ENCODE measurements at places on chromosomes 4 and X. TPM values are rescaled to one million over a fixed set of nuclear protein-coding genes. Genes with fewer than 3 reads are reported as not detected.

The BEND4 gene
- 0.29 TPM for total RNA-seq

The ZNF157 gene
- total RNA-seq = 2.4 TPM

The HTN1 gene
- total RNA-seq = not detected

The KCTD8 gene
- 3.9 TPM for total RNA-seq

DNA sequence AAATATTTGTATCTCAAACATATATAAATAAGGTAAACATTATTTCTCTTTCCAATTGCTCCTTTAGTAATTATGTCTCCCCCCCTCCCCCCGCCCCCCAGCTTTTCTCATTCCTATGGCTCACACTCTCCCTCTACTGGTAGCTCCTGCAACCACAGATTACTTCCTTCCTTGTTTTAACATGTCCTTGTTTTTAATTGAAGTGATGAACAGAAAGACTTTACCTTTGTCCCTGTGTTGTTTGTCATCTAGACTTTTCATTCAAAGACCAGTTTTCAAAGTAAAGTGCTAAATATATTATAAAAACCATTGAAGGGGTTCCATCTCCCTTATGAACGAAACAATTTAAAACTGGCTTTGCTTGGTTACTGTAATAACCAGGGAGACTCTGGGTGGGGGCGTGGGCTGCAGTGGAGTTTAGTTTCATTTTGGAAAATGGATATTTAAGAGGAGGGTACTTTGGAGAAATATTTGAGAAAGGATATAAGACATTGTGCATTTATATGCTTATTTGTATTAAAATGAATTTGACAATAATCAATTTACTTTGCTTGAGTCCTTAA, 352.9 kb downstream of the RAPGEF2 start:
- H3K27me3 ChIP-seq = no peaks in the 10 kb centered on the region
- H3K4me3 ChIP-seq = no peak overlapping the region
- H3K27ac ChIP-seq = no peak overlapping the region
- DNase-seq = no peak
- H3K36me3 ChIP-seq = no peaks in the 10 kb centered on the region
- H3K4me1 ChIP-seq = no peaks in the 10 kb centered on the region

DNA sequence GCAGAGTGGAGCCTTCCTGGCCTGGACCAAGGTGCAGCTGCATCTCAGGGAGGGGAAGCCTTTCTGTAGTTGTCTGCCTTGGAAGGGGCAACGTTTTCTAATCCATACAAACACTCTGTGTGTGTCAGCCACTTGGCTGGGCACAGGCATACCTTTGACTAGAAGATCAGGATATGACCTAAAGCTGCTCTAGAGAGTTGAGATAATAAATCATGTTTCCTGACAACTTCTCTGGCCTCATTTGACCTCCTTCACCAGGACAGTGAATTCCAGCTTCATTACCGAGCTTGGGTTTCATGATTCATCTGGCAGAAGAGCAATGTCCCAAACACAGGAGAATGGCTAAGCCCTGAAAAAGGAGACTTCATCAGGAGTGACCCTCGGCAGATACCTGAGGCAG, 89.6 kb upstream of the KIT start:
- H3K4me1 ChIP-seq = no peaks in the 10 kb centered on the region
- no peak overlapping the region for H3K27ac ChIP-seq
- H3K4me3 ChIP-seq = no peak overlapping the region
- no peaks in the 10 kb centered on the region for H3K27me3 ChIP-seq

DNA sequence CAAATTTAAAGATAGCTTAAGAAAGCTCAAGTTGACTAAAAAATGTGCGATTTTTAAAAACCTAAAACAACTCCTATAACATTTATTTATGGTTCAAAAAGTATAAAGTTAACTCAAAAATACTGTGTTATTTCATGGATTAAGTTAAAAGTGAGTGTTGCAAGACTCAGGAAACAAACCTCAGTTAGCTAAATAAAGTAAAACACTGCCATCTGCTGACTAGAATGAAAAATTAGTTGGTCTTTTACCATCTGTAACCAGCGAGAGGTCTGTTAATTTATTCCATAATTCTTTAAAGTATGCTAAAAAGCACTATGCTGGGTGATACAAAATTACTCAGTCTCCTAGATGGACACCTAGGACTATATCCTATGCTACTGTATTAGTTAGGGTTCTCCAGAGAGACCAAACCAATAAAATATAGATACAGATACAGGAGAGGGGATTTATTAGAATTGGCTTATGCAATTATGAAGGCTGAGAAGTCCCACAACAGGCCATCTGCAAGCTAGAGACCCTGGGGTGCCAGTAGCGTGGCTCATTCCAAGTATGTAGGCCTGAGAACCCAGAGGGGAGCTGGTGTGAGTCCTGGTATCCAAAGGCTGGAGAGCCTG, 4.9 kb upstream of the WDFY3 start:
- no peak overlapping the region for H3K4me3 ChIP-seq
- H3K27me3 ChIP-seq = no peaks in the 10 kb centered on the region
- no peaks in the 10 kb centered on the region for H3K36me3 ChIP-seq
- no peak overlapping the region for H3K27ac ChIP-seq

- no peak overlapping the region for H3K27ac ChIP-seq
- no peaks in the 10 kb centered on the region for H3K36me3 ChIP-seq
- no peaks in the 10 kb centered on the region for H3K4me1 ChIP-seq
- no peak overlapping the region for H3K4me3 ChIP-seq
- no peak for DNase-seq
Observed at GRCh38 chr4:117971403-117971802, 62.9 kb upstream of the NDST3 start.

DNA sequence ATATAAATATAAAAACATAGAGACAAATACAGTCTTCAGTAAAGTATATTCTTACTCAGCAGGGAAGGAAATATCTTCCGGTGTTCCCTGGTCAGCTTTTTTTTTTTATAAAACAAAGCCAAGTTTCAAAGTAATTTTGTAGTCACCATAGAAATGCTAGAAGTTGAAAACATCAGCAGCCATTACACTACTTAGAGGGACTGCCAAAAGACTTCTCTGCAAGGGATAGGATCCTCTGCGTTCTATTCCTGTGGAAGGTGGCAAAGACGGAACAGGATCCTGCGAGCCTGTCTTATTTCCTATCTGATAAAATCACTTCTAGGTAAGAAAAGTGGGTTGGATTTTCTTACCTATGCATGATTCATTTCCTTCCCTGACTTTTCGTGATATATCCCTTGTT, 19.4 kb downstream of the CLDN22 start:
- H3K4me1 ChIP-seq = no peaks in the 10 kb centered on the region
- no peaks in the 10 kb centered on the region for H3K27me3 ChIP-seq
- DNase-seq = no peak
- H3K36me3 ChIP-seq = no peaks in the 10 kb centered on the region

- H3K4me1 ChIP-seq = peaks cover 8% of the 10 kb centered on the region
- DNase-seq = no peak
- H3K27me3 ChIP-seq = no peaks in the 10 kb centered on the region
- H3K4me3 ChIP-seq = no peak overlapping the region
- H3K27ac ChIP-seq = no peak overlapping the region
- no peaks in the 10 kb centered on the region for H3K36me3 ChIP-seq
Observed at GRCh38 chrX:154057791-154058190, 38.1 kb upstream of the IRAK1 start.

GRCh38 chr4:173269280-173269679, 64.9 kb downstream of the HMGB2 start:
- H3K36me3 ChIP-seq = no peaks in the 10 kb centered on the region
- no peak overlapping the region for H3K4me3 ChIP-seq
- no peaks in the 10 kb centered on the region for H3K4me1 ChIP-seq
- no peak for DNase-seq
- H3K27ac ChIP-seq = no peak overlapping the region

DNA sequence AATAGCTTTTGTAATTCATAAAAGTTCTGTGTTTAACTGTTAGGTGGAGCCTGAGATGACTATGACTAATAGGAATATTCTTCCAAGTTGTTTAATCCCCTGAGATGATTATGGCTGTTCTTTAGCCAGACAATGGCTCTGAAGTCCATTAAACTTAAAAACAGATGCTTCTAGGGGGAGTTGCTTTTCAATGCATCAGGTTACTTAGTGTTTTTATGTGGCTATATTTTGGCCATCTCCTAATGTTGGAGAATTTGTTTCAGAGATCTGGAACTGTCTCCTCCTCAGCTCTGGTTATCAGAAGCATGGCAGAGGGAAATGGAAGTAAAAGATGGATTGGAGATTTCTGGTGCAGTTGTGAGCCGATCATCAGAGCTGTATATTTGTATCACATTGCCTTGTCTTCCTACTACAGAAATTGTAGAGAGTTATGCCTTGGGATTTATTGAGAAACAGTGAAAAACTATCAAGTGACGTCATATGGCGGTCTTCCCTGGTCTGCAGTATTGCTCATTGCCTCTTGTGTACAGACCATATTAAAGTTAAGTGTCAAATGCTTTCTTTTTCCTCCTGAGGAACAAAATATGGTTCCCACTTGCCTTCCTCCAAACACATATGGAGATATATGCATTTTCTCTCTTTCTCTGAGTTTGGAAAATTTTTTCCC, 29.8 kb downstream of the SGMS2 start:
- H3K27ac ChIP-seq = peak overlapping the region; percentile 70
- H3K4me3 ChIP-seq = no peak overlapping the region

- no peaks in the 10 kb centered on the region for H3K4me1 ChIP-seq
- no peaks in the 10 kb centered on the region for H3K27me3 ChIP-seq
- H3K27ac ChIP-seq = no peak overlapping the region
Observed at GRCh38 chr4:7463566-7464258, 29.0 kb upstream of the PSAPL1 start.

- H3K4me1 ChIP-seq = no peaks in the 10 kb centered on the region
- H3K36me3 ChIP-seq = no peaks in the 10 kb centered on the region
- DNase-seq = no peak
- no peaks in the 10 kb centered on the region for H3K27me3 ChIP-seq
Observed at GRCh38 chr4:170242471-170242870, 152.7 kb upstream of the AADAT start.

GRCh38 chrX:81195259-81195658, 6.5 kb downstream of the HMGN5 start:
- H3K4me3 ChIP-seq = no peak overlapping the region
- no peaks in the 10 kb centered on the region for H3K27me3 ChIP-seq
- no peaks in the 10 kb centered on the region for H3K4me1 ChIP-seq

GRCh38 chr4:140718241-140718952, 37.8 kb downstream of the TBC1D9 start:
- no peaks in the 10 kb centered on the region for H3K27me3 ChIP-seq
- H3K36me3 ChIP-seq = no peaks in the 10 kb centered on the region
- no peak for DNase-seq
- no peak overlapping the region for H3K4me3 ChIP-seq
- H3K4me1 ChIP-seq = no peaks in the 10 kb centered on the region

DNA sequence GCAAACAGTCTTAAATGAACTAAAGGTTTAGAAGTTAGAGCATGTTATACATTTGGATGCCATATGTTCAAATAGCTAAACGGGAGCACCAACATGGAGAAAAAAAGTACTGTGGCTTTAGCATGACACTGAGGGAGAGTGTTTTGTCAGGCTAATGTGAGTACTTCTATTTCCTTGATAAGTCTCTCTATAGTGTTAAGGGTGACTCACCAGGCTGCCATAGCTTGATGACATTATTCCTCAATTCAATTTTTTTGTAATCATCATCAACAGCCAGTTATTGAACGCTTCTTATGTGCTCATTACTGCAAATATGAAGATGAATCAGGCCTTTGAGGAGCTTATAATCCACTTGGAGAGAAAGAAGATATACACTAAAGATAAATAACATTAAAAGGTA, 211.4 kb upstream of the GPR101 start:
- H3K27ac ChIP-seq = no peak overlapping the region
- no peaks in the 10 kb centered on the region for H3K4me1 ChIP-seq
- no peak overlapping the region for H3K4me3 ChIP-seq
- DNase-seq = no peak

DNA sequence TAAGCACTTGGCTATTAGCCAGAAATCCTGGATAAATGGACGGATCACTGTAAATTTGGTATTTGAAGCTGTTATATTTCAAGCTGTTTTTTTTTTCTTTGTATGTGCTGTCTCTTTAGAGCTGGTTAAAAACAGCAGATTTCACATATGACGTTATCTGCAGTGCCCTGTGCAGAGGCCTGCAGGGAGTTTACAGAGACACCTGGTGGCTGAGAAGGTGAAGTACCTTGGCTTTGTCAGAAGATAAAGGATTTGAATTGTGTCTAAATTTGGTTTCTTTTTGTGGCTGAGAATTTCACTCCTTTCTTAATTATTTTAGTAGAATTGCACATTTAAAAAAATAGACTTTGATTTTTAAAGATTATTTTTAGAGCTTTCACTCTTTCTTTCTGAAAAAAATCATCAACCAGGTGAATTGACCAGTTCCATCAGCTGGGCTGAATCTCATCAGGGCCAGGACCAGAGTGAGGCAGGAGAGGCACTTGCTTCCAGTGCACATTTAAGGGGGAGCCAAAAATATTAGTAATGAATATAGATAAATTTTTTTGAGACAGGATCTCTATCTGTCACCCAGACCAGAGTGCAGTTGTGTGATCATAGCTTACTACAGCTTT, 9.6 kb upstream of the CHRNA9 start:
- no peak overlapping the region for H3K4me3 ChIP-seq
- H3K36me3 ChIP-seq = no peaks in the 10 kb centered on the region
- H3K27me3 ChIP-seq = no peaks in the 10 kb centered on the region
- no peak overlapping the region for H3K27ac ChIP-seq

- H3K4me1 ChIP-seq = no peaks in the 10 kb centered on the region
- no peaks in the 10 kb centered on the region for H3K27me3 ChIP-seq
- H3K4me3 ChIP-seq = no peak overlapping the region
- no peak overlapping the region for H3K27ac ChIP-seq
- no peak for DNase-seq
Observed at GRCh38 chr4:109465069-109465468, 31.5 kb downstream of the SEC24B start.

- H3K36me3 ChIP-seq = no peaks in the 10 kb centered on the region
- no peak for DNase-seq
- no peak overlapping the region for H3K27ac ChIP-seq
- no peaks in the 10 kb centered on the region for H3K4me1 ChIP-seq
- H3K4me3 ChIP-seq = no peak overlapping the region
- H3K27me3 ChIP-seq = no peaks in the 10 kb centered on the region
Observed at GRCh38 chr4:81896936-81897335, 425.2 kb upstream of the RASGEF1B start.

GRCh38 chrX:55490974-55491373, 1.3 kb upstream of the USP51 start:
- DNase-seq = no peak
- no peaks in the 10 kb centered on the region for H3K4me1 ChIP-seq
- H3K4me3 ChIP-seq = no peak overlapping the region
- H3K27ac ChIP-seq = no peak overlapping the region

DNA sequence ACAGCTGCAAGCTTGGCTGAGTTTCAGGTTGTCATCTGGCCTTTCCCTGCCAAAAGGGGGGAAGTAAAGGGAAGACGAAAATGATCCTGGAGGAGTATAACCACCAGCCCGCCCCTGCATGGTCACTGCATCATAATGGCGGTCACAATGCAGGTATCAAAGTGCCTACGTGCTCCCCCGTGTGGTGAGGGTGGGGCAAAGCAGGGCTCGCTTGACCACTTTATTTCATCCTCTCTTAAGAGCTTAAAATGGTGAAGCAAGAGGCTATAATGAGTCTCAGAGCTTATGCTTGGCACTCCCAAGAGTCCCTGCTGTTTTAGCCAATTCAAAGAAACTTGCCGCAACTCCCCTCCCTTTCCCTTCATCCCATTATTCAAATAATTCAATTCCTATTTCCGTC, 105.6 kb downstream of the APOOL start:
- no peaks in the 10 kb centered on the region for H3K27me3 ChIP-seq
- no peaks in the 10 kb centered on the region for H3K4me1 ChIP-seq
- no peak overlapping the region for H3K27ac ChIP-seq

GRCh38 chrX:23668335-23668734, 1.0 kb downstream of the PRDX4 start:
- peak overlapping the region; percentile 77 for H3K27ac ChIP-seq
- no peaks in the 10 kb centered on the region for H3K27me3 ChIP-seq
- DNase-seq = no peak
- no peaks in the 10 kb centered on the region for H3K4me1 ChIP-seq

Measured in uterus (tissue), 4 donors.